Stimulated activated CD4-positive, alpha-beta T cell treated with anti-CD3 and anti-CD28 coated beads, Interleukin-15, amount 100 ng/mL, for 1 hour (primary cell): ENCODE measurements at places on chromosomes 16 and 17.

DNA sequence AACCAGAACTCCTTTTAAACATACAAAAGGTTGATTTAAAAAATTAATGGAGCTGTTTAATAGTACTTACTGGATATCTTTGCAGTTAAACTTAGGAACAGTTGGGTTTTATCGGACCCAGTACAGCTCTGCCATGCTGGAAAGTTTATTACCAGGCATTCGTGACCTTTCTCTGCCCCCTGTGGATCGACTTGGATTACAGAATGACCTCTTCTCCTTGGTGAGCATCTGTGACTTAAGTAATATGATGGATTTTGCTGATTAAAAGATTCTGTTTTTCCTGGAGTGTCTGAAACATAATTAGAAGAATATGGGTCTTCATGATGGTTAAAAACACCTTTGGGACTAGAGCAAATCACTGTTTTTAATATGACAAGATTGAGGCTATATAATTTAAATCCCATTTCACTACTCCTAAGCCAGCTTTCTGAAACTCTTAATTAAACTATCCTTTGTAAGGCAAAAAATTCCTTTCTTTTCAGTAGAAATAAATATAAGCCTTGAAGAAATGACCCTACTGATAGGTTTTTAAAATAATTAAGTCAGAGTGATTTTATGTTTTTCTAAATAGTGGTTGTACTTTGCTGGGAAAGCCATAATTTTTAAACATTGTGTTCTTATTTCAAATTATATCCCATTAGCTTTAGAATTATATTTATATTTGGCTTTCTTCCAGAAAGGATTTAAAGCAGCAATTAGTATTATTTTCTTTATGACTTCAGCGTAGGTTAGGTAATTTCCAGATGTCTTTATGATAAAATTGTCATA is 45.7 kb upstream of the KPNB1 start:
- no peak for DNase-seq

GRCh38 chr17:81132197-81132540 is 33.1 kb upstream of the PVALEF start:
- no peak for DNase-seq

GRCh38 chr16:12276576-12276975 is 300.0 kb downstream of the SNX29 start:
- DNase-seq = no peak

- DNase-seq = no peak
Measured at GRCh38 chr16:23650674-23651416, 9.6 kb downstream of the DCTN5 start.

GRCh38 chr16:70454222-70455034 is at the start of gene FCSK:
Gene FCSK (plus strand): TSS chr16:70454595. CDS start chr16:70463191, 8,596 bp downstream.
- peak; percentile 51 for DNase-seq

DNA sequence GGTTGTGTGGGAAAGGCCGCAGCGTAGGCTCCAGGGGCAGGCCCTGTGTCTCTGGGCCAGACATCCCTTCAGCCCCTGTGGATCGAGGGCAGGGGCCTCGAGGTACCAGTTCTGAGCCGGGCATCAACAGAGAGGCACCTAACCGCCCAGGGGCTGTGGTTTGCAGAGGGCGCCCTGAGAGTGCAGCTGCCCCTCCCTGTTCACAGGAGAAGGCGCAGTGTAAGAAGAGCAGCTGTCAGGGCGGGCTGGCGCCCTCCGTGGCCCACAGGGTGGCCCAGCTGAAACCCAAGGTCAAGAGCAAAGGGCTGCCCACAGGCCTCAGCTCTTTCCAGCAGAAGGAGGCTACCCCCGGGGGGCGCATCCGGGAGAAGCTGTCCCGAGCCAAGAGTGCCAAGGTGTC is 56.5 kb downstream of the ACTG1 start:
- no peak for DNase-seq

GRCh38 chr16:86946396-86946795 is 368.0 kb downstream of the FOXL1 start:
- DNase-seq = no peak

GRCh38 chr16:21610766-21611165 is 11.4 kb downstream of the METTL9 start:
- no peak for DNase-seq

- DNase-seq = no peak
Measured at GRCh38 chr16:81522108-81522701, 77.6 kb downstream of the CMIP start.

DNA sequence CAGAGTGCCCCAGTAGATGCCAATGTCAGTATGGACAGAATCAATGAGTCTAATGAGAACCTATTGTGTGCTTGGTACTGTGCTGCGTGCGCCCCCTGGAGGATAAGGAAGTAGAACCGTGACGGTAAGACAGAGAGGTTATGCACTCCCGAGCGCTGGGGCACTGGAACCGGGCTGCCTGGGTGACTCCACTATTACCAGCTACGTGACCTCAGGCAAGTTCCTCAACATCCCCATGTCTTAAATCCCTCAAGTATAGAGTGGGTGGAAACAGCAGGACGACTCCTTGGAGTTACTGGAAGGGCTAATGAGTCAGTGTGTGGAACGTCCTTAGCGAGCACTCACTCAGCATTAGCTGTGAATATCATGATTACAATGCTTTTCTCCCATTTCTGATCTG is 16.2 kb downstream of the CHST4 start:
- DNase-seq = no peak

GRCh38 chr17:39619786-39620101 is 7.0 kb upstream of the PPP1R1B start:
- no peak for DNase-seq

DNA sequence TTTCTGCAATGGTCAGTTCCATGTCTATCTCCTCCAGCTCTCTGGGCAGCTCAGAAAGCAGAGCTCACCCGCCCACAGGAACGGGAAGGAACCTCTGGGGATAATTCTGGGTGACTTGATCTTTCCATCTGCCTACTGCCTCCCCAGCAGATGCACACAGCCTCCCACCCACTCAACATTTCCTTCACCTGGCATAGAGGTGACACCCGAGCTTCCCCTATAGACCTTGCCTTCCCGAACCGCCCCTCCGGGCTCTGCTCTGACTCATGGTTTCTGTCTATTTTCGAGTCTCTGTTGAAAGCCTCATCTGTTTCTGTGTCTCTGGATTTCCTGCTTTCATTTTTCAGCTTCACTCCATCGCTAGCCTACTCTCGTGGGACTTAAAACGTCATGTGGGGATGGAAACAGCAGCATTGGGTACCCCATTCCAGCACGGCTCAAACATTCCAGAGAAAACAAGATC is 11.4 kb downstream of the GGA3 start:
- DNase-seq = peak; percentile 72

DNA sequence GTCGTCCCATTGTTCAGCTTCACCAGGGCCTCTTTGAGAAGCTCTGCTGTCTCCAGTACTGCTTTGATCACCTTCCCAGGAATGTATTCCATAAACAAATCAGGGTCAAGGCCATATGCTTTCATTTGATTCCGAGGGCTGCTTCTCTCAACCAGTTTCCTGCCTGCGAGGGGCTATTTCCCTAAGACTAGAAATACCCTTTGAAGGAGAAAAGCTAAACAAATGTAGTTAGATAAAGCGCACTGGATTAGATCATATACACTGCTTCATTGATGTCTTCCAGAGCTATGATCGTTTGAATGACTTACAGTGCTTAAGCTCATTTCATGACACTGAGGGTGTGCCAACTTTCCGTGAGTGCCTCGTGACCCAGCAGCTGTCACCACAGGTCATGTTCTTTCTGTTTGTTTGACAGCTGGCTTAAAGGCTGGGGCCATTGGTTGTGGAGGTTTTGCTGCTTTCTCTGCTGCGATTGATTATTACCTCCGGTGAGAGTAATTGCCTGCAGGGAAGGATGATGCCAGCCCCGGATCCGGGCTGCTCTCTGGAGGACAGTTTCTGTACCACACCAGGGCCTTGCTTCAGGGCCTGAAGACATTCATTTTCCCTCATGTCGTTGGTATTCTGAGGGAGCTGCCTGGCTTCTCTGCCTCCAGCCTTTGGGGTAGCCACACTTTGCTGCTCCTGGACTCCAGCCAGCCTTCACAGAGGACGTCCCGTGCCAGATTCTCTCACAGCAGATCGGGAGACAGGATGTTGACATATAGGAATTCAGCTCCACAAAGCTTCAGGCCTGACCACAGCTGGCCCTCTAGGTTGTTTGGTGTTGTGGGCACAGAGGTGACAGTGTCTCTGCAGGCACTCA is 3.9 kb downstream of the TIMM22 start:
- no peak for DNase-seq

DNA sequence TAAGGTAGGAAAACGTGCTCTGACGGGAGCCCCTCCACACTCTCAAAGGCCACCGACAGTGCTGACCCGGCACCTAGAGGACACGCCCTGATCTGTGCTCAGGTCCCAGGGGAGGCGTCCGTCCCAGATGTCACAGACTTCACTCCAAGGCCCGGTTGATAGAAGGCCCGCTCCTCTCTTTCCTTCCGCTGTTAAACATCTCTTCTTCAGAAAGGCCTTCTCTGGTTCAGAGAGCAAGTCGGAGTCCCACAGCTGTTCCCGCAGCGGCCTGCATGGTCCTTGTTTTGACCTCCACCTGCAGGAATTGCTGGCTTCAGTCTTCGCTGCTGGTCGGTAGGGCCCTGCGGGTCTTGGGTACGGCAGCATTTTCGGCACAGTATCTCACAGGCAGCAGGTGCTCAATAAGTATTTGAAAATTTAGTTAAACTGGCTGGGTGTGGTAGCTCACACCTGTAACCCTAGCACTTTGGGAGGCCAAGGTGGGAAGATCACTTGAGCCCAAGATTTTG is 88.5 kb downstream of the MRC2 start:
- DNase-seq = no peak

GRCh38 chr16:70767377-70768202 is 33.4 kb downstream of the VAC14 start:
- no peak for DNase-seq

- no peak for DNase-seq
Measured at GRCh38 chr16:57619606-57620334, 8.7 kb upstream of the ADGRG1 start.

- DNase-seq = peak; percentile 67
Measured at GRCh38 chr16:68264128-68265077, at the start of gene SLC7A6. Gene SLC7A6 (plus strand): TSS chr16:68264526. CDS start chr16:68274727, 10,201 bp downstream.

DNA sequence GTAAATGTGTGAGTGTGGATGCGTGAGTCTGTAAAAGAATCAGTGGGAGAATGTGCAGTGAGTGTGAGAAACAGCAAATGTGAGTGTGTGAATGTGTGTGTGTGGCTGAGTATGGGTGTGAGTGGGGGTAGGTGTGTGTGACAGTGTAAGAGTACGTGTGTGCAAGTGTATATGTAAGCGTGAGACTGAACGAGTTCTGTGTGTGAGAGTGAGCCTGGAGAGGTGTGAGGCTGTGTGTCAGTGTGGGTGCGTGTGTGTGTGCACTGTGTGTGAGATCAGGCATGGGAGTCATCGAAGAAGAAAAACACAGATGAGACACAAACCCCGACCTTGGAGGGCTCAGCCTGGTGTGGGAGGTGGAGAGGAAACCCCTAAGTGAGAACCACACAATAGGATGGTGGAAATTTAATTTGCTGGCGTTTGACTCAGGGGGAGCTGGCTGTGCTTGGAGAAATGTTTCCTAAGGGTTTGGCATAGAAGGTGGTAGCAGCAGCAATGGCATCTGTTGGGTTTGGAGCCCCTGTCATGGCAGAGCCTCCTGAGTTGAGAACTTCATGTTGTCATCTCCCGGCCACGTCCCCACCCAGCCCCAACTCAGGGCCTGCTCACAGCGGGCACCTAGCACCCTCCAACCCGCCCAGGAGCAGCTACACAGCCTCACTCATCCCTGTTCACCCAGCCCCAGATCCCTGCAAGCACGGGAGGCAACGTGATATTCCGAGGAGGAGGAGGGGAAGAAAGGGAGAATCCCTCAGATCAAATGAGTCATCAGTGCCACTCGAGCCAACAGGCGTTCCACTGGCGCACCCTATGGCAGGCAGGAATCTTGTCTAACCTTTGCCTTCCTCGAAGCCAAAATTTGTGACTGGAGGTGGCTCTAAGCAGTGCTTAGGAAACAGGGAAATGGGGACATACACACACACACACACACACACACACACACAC is 14.3 kb upstream of the NUBP1 start:
- no peak for DNase-seq

DNA sequence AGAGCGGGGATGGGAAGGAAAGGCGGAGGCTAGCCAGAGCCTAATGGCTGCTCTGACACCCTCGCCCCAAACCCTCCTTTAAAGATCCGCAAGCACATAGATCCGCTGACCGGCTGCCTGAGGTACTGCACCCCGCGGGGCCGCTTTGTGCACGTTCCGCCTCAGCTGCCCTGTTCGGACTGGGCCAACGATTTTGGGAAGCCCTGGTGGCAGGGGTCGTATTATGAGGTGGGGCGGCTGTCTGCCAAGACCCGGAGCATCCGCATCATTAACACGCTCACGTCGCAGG is 663 bp downstream of the CYB5D1 start:
- DNase-seq = peak; percentile 22

DNA sequence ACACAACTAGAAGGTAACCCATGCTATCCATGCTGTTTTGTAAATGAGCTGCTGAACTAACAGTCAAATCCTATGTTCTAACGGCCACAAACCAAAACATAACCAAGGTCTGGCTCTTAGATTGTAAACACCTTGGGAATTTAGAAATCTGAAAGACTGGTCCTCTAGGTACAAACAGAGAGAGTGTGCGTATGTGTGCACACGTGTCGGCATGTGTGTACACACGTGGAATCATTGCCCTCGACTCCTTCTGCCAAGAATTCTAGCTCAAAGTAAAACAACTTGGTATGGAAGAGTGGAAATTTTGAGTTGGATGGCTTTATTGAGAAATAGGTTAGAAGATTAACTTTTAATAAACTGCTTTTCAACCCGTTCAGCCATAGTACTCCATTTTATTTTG is 18.1 kb upstream of the GHDC start:
- no peak for DNase-seq

DNA sequence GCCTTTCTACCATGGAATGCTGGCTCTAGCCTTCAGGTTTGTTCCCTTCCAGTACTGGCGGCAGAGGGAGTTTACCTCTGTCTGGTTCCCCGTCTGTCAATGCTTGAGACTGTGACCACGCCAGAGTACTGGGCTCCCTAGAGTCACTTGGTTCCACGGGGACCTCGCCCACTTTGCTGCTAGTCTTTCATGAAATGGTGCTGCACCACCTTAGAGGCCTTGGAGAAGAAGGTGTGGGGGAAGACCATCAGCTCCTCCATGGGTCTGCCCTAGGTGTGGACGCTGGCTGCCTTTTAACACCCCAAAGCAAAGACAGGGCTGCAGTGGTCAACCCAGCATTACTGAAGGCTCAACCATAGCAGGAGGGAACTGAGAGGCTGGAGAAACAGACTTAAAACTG is 55.3 kb upstream of the KSR1 start:
- no peak for DNase-seq
